ENCODE measurements at places on chromosomes 1 and 21. TPM values are rescaled to one million over a fixed set of nuclear protein-coding genes. Genes with fewer than 3 reads are reported as not detected.

GREM2 gene
- total RNA-seq: not detected

RHD gene
- total RNA-seq: not detected

PTPN22 gene
- 2.0 TPM for total RNA-seq

IL10 gene
- total RNA-seq: 3.1 TPM

SMPDL3B gene
- total RNA-seq: 6.7 TPM

TMEM222 gene
- total RNA-seq: 13.6 TPM

ELF3 gene
- total RNA-seq: 1.7 TPM

CD164L2 gene
- not detected for total RNA-seq

FCRL5 gene
- total RNA-seq: not detected

BEND5 gene
- 2.8 TPM for total RNA-seq

IGSF5 gene
- total RNA-seq: 4.3 TPM

GFI1 gene
- total RNA-seq: 0.30 TPM

ATP13A2 gene
- total RNA-seq: 13.6 TPM

LELP1 gene
- total RNA-seq: not detected

AGMAT gene
- total RNA-seq: not detected

GUK1 gene
- total RNA-seq: 277 TPM

OR6N1 gene
- total RNA-seq: not detected

RGS13 gene
- total RNA-seq: not detected
